RCC 7860 (cell line): ENCODE measurements at places on chromosomes 6 and 20.

DNA sequence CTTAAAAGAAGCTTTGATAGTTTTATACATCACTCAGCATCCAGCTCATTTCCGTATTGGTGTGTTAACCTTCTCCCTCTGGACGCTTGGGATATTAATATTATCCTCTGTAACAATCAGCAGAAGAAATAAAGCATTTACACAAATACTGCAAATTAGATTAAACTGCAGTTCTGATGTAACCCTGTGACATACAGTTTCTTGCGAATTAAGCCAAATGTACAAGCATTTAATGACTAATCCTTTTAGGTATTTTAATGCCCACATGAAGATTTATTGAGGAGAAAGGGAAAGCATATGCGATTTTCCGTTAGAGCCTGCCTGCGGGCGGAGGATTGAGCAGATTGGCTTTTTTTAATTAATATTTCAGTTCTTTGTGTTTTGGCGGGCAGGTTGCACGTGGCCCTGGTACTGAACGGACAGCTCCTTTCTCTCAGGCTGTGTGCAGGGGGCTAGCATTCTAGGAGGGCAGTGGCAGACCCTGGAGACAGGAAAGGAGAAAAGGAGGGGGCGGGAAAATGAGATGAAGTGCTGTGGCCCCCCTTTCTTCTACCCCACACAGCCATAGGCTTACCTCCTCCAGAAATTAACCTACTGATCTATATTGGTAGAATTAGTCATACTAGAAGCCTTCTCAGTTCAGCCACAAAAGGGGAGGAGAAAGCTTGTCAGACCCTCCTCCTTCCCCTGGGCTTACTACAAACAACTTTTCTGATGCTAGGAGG lies 14.1 kb upstream of the TFAP2D start:
- no peak for DNase-seq

- no peak for DNase-seq
These were observed 230.7 kb downstream of the GMPR start for GRCh38 chr6:16468991-16469615.

DNA sequence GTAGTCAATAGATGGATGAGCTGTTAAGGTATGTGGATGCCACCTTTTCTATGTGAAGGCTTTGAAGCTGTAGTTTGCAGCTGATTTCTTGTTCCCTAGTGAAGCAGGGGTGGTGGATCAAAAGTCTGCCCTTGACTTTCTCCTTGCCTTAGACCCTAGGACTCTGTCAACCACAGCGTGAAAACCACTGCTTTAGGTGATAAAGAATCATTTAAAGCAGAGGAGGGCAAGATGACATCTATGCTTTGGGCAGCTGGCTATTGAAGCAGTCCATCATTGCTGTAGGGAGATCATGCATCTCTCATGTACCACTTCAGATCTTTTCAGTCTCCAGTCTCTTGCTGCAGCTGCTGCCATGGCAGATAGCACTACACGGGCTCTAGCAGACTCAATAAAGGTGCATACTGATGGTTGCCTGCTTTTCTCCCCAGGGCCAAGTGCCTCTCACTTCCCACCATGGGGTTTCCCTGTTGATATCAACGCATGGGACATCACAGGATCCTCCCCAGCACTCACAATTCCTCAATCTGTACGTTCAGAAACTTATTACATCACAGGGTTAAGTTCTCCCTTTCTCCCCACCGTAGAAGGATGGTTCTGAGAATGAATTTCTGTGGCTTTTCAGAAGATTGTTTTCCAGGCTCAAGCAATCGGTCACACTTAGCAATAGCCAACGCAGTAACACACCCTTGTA lies 122.0 kb upstream of the STMND1 start:
- no peak for DNase-seq

DNA sequence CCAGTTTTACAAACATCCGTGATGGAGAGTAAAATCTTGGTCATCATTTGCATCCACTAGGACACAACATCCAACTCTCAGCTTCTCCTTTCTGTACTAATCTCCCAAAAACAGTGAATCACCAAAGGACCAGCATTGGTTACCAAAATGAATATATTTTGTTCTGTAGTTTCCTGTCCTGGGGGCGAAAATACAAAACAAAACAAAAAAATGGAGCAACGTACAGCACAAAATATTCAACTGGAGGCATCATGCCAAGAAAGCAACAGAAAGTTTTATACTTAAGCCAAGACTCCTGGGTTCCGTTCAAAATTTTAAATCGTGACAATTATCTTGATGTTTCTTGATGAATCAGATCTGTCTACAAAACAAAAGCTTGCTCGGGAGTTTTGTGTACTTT lies 126.6 kb upstream of the CCDC28A start:
- no peak for DNase-seq

DNA sequence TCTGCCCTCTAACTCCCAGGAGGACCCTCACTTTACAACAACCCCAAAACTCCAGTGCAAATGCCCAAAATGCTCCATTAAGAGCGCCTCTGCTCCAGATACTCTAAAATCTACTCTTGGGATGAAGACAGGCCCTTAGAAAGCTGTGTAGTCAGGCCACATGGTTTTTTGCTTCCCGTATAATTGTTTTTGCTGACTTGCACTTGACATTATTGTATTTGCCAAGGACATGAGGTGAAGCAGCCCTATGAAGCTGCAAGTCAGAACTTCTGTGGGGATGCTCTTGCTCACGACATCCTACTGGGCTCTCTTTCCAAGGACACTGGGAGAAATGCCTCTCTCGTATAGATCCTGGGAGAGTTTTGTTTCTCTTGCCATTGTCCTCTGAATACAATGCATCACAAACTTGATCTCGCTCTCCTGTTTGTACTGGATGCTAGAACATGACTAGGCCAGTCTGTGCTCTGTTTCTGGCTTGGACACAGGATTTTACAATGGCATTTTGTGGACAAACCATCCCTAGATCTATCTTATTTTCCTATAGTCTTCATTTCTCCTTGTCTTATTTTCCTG lies 177.2 kb upstream of the DTNBP1 start:
- no peak for DNase-seq

- DNase-seq: no peak
These were observed 237.0 kb downstream of the LRFN2 start for GRCh38 chr6:40349901-40350746.

DNA sequence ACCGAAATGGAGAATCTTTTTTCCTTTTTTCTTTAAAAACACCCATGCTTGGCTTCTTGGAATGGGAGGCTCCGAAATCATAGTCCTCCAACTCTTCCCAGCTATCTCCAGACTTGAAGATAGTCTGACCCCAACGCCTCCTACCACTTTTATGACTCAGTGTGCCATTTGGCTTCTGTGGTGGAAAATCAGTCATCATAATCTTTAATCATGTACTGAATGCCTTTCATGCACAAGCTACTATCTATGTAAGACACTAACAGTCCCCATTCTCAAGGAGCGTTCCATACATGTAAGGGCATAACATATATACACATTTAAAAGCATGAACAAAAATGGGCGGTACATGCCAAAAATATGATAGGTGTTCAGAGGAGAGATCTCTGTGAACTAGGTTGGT lies 44.1 kb downstream of the TMEM14B start:
- no peak for DNase-seq

GRCh38 chr6:151060096-151060765 lies 179.5 kb upstream of the AKAP12 start:
- DNase-seq: peak; percentile 88

GRCh38 chr6:34059136-34059731 lies 86.7 kb downstream of the GRM4 start:
- DNase-seq: no peak

GRCh38 chr6:40308533-40309306 lies 278.4 kb downstream of the LRFN2 start:
- no peak for DNase-seq

DNA sequence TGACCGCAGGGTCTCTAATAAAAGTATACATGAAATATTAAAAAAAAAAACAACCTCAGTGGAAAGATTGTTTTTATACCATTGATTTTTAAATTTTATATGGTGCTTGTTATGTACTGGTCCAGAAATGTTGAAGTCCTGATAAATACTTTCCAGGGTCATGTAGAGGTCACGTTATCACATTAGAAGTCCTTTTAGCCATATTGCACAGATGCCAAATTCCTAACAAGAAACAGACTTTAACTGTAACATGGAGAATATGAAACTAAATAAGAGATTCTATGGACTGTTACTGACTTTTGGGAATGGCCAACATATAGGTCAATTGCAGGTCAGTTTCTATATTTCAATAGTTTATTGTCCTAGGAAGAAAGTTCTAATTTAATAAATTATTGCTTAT lies 89.0 kb downstream of the ADGRB3 start:
- DNase-seq: no peak

DNA sequence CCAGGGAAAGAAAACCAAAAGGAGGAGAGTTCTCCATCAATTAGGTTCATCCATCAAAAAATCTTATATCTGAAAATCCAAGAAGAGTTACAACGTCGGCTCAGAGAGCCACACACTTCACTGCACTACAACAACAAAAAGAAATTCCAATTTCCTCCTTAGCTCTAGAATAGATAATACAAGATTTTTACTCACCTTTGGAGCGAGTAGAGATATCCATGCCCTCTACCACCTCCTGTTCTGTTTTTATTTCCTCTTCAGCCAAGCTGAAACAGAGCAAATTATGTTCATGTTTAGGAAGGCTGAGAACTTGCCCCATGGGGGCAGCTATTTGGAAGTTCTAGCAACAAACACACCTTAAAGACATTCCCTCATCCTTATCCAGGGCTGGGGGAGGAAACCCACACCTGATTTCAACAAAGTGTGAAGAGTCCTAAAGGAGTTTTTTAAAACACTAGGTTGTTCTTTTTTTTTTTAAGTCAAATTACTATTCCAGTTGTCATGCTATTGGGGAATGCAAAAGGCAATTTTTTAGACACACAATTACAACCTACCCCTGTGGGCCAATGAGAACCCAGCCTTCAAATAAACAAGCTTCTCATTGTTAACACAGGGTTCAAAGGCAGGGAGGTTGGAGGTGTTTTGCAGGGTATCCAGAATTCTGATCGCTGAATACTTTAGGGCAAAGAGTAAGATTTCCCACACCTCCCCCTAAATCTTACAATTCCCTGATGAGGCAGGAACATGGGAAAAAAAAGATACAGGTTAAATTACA lies 8.7 kb downstream of the ZMYND8 start:
- no peak for DNase-seq
